ENCODE measurements at places on chromosomes 1 and 21.

- DNase-seq = peak; percentile 60
Observed at GRCh38 chr21:32135401-32136363, 143.2 kb downstream of the MIS18A start.

DNA sequence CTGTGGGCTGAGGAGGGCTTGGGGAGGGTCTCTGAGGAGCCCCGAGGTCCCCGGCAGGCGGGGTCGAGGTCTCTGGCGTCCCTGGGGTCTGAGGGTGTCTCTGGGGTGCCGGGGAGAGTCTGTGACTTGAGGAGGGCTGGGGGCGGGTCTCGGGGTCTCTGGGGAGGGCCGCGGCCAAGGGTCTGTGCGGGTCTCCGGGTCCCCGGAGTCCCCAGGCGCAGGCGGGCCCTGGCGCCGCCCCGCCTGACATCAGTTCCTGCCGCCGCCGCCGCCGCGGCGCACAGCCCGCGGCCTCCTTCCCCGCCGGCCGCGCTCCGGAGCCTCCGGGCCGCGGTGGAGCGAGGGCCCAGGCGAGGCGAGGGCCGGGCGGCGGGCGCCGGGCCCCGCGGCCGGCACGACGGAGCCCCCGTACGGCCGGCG, at the start of gene PLEKHM2:
Gene PLEKHM2, plus strand, starts transcription at position 279 of the 420 bp plus-strand sequence. CDS start 239 bp downstream, outside the sequence.
- DNase-seq = peak; percentile 42

- no peak for DNase-seq
Observed at GRCh38 chr1:114037962-114038816, 58.9 kb downstream of the OLFML3 start.

DNA sequence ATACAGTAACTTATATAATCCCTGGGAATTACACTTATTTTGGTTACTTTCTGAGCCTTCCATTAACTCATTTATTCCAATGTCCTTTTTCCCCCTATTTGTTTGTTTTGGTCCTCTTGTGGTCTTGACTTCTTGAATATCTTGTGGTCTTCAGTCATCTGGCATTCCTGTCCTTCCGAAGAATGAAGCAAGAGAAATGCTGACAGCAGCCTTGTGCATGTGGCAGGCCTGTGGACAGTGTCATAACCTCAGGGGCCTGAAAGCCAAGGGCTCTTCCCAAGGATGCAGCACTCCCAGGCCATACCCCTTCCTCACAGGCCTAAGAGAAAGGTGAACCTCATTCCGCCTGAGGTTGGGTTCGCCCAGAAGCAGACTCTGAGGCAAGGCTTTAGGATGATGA, 470.2 kb downstream of the DISC1 start:
- DNase-seq = no peak

- no peak for DNase-seq
Observed at GRCh38 chr1:190376044-190376443, 101.6 kb downstream of the BRINP3 start.

DNA sequence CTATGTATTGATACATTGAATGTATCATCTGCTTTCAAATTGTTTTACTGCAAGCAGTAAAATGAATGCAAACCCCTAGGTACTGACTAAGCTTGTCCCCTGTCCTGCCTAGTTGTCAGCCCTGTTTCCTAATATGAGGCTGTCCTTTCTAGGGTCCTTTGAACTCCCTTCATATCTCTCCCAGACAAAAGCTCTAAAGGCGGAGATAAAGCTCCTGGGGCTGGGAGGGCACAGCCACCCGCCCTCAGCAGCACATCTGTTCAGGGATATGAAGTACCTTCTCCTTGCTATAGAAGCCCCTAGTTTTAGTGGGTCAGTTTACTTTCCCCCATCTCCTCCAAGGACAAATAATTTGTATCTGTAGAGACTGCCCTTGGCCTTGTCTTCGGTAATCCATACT, 93.1 kb upstream of the ETS2 start:
- DNase-seq = no peak

Measured in posterior cingulate gyrus (tissue), 11 donors.